Activated T-helper 9 cell treated with anti-CD3 and anti-CD28 coated beads, Interleukin-2, amount 50 U/mL, for 16 hours (primary cell): ENCODE measurements at places on chromosomes 3 and 15.

DNA sequence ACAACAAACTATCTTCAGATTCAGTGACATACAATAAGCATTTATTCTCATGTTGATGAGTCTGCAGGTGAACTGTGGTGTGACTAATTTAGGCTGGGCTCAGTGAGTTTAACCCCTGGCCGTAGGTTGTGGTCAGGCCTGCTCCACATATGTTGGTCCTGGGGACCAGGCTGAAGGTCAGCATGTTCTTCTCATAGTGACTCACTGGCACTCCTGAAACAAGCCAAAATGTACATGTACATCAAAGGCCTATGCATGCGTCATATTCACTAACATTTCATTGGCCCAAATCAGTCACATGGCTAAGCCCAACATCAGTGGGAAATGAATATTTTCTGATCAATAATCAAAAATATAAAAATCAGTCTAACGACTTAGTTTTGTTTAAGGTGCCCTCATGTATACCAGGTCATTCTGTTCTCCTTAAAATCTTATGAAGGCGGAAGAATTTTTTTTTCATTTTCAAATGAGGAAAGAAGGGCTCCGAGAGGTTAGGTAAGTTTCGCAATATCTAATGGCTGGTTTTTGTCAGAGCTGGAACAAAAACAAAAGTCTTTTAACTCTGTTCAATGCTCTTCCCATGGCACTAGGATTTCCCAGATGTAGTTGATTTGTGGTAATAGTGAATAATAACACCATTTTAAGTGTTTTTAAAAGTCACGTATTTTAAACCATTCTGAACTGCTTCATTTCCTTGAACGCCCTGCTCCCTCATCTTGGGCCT, 148.5 kb downstream of the MFSD1 start:
- DNase-seq: no peak

DNA sequence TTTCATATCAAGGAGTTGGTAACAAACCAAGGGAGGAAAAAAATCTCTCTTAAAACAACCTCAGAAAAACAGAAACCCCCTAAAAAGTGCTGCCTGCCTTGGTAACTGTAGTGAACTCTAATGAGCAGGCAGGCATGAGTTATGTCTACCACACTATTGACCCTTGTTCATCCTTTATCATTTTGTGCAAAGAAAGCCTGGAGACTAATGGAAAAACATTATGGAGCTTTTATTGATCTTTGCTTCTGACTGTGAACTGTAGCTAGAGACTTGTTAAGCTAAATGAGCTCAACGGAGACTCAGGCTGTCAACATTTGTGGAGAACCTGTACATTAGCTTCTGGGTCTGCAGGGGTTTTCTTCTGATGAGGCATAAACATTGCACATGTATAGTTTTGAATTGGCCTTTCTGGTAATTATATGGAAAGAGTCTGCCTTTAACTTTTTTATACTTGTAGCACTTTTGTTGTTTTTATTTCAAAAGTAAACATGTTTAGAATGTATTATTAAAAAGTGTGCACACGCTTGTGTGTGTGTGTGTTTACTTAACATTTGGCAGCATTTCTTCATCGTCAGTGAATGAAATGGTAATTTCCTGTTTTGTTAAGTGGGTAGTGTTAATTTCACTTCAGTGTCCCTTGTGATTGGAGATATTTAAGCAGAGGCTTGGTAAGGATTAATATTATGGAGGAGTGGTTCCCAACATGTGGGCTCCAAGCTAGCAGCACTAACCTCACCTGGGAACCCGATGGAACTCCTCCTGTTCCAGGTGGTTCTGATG, 15.9 kb upstream of the SPTSSB start:
- no peak for DNase-seq

- DNase-seq: no peak
Observed at GRCh38 chr3:42235532-42235931, 30.5 kb downstream of the CCK start.

GRCh38 chr15:87623832-87624231, 632.7 kb downstream of the NTRK3 start:
- DNase-seq: no peak

DNA sequence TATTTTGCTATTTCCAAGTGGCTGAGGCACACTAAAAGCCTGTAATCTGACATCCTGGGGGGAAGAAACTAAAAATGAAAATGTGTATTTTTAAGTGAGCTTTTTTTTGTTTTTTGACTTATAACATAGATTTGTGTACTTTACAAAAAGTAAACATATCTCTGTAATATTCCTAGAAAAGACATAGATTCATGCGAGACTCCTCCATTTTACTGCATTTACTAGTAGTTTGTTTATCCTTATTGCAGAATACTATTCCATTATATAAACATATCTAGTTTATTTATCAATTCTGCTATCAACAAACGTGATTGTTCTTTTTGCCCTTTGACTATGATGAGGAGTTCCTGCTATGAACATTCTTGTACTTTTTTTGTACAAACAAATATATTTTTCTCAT, 67.8 kb upstream of the PLSCR5 start:
- no peak for DNase-seq

DNA sequence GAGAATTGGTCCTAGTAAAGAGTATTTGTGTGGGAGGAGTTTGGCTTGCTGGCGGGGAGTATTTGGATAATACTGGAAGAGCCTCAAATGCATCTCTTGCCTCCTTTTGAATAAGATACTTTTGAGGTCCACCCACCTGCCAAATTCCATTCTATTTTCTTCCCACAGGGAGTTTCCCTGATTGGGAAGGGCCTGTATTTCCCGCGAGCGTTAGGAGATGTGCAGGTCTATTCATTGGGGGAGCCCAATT, 406 bp upstream of the RASA2 start:
- DNase-seq: no peak

DNA sequence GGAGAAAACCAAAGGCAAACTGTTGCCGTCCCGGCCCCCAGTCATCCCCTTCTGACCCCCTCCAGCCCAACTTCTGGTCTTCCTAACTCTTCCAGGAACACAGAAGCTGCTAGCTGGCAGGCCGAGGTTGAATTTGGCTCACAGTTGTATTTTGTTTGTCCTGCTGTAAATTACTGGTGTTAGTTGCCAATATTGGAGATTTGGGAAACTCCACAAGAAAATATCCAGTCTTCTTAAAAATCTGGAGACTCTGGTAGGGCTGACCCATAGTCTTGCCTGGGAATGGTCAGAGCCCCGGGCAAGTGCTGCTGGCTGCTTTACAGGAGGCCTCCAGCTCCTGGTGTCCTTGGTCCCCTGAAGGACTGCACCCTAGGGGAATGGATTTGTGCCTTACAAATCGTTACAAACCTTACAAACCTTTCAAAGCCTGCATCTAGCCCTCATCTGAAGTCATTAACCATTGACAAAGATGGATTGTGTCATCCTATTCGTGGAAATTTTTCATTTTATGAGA, 112.0 kb upstream of the MCTP2 start:
- DNase-seq: no peak

GRCh38 chr15:48285329-48286214, 45.7 kb upstream of the DUT start:
- no peak for DNase-seq

GRCh38 chr3:31724116-31724515, 191.4 kb downstream of the STT3B start:
- DNase-seq: no peak

DNA sequence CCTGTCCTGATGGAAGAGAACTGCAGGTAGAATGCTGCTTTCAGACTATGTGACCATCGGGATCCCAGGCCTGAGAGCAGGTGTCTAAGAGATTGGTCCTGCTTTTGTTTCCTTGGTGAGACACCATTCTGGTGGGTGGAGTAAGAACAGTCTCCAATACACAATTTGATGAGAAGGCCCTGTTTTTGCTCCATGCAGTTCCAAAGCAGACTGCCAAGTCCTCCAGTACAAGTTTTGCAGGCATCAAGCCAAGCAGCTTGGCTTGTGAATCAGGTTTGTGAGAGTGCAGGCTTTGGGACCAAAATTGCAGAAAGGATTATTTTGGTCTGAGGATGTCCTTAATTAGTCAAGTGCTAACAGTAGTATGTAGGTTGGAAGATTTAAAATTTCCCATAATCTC, 381.6 kb downstream of the FOXP1 start:
- no peak for DNase-seq

DNA sequence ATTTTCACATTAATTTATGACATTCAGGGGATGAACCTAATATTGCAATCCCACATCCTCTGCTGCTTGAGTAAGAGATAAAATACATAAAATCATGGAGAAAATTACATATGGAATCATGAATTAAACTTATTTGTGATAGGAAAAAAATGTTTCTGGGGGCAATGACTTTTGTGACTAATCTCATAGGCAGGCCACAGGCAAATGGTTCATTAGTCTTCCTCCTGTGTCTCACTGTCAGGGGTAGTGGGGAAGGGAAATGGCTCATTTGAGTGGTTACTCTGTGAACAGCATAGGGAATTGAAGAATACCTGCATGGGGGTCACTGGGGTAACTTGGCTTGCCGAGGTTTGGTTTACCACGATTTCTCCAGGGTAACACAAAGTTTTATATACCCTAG, 72.0 kb downstream of the TFG start:
- DNase-seq: no peak

- no peak for DNase-seq
Observed at GRCh38 chr3:167198949-167199600, 181.0 kb downstream of the ZBBX start.

- no peak for DNase-seq
Observed at GRCh38 chr15:94265982-94266381, 34.6 kb downstream of the MCTP2 start.

DNA sequence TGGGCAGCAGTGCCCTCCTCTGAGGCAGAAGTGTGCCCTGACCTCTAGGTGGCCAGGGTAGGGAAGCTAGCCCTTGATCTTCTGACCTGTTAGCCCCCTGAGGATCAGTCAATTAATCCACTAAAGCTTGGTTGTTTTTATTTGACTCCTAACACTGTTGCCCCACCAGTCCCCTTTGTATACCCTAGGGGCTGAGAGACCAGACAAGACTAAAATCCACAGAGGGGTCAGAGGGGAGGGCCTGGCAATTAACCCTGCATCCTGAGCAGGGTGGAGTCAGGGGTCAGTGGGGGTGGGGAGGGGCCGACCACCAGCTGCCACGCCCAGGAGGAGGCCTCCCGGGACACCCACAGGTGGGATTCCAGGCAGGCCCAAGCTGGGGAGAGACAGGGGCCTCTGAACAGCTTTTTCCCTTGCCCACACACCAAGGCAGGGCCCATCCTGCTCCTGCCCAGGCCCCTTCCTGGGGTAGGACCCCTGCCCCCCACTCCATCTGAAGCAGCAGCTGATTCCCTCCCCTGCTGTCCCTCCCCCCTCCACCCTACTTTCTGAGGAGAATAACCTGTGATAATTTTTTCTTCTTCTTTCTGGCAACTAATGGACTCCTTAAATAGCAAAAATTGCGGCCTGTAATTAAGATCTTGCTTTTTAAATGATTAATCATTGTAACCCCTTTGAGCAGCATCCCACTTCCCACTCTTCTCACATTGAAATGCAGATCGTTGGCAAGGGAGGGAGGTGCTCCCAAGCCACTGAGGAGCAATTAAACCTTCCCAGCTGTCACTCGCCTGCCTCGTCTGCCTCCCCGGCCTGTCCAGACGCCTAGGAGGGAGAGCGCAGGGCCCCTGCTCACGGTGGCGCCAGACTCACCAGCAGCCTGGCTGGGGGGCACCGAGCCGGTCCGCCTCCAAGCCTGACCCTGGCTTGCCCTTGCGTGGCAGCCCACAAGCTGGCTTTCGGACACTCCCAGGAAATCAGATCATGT, 51.9 kb downstream of the RHCG start:
- DNase-seq: no peak

- no peak for DNase-seq
Observed at GRCh38 chr3:189698811-189699210, 67.6 kb downstream of the TP63 start.

- DNase-seq: no peak
Observed at GRCh38 chr3:188506446-188506845, 352.5 kb downstream of the LPP start.

GRCh38 chr3:112807685-112808084, 39.0 kb downstream of the CD200R1L start:
- no peak for DNase-seq

- DNase-seq: no peak
Observed at GRCh38 chr3:8734137-8734878, 706 bp downstream of the CAV3 start.

DNA sequence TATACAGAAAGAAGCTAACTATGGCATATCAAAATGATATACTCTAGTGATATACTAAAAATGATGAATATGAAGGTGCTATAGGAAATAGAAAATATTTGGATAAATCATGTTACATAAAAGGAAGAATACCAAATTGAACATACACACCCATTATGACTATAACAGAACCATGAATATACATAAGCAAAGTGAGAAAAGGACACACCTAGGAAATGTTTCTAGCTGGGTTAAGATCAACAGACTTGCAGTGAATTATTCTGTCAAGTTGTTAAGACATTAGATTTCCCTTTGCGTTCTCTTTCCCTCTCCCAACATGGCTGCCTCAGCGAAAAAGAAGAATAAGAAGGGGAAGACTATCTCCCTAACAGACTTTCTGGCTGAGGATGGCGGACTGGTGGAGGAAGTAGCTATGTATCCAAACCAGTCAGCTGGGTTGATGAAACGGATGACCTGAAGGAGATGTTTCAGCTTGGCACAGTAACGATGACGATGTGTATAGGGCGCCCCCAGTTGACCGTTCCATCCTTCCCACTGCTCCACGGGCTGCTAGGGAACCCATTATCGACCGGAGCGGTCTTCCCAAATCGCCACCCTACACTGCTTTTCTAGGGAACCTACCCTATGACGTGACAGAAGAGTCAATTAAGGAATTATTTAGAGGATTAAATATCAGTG, 20.2 kb upstream of the PARP14 start:
- DNase-seq: no peak

DNA sequence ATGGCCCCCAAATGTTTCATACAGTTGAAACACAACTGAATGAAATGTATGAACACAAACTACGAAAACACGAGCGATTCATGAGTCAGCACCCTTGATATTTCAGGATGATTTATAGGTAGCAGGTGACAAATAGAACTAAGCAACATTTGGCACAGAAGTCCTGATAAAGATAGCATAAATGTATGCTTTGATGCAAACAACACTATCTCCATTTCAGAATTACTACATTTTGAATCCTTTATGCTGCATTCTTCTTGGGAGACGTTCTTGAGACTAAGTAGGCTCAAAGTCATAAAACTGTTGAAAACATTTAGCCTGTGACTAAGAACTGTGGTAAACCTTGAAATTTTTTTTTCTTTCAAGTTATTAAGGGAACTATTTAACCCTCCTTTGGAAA, 200.3 kb upstream of the ICE2 start:
- DNase-seq: no peak

DNA sequence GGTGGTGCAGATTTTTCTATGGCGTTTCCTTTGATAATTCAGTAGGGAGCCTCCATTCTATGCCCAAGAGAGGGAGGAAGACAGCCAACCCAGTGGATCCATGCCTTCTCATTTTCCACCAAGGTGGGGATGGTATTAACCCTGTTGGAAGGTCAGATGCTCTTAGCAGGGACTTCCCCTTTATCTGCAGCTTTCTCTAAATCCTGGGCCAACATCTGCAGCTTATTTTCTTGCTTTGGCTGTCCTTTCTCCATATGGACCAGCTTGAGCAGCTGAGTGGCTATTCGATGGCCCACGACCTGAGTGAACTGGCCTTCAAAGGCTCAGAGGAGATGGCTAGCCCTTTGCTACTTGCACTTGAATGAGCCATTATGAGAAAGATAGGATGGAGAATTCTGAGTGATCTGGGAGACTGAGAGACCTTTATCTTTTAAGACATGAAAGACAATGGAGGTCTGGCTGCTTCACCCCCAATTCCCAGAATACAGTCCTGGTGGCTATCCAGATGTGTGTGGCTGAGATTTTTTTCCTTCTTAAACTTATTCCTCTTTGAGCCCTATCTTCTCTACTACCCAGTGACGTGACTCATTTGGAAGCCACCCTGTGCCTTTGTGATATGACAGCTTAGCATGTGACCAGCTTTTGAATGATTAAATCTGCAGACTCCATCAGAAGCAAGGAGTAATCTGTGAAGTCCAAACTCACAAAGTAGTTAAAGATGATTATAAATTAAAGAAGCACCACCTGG, 39.6 kb upstream of the TRAK1 start:
- no peak for DNase-seq
